ENCODE measurements at places on chromosomes 4 and X.

GRCh38 chr4:78058591-78059523 is 1.7 kb downstream of the FRAS1 start:
- no peak for DNase-seq

DNA sequence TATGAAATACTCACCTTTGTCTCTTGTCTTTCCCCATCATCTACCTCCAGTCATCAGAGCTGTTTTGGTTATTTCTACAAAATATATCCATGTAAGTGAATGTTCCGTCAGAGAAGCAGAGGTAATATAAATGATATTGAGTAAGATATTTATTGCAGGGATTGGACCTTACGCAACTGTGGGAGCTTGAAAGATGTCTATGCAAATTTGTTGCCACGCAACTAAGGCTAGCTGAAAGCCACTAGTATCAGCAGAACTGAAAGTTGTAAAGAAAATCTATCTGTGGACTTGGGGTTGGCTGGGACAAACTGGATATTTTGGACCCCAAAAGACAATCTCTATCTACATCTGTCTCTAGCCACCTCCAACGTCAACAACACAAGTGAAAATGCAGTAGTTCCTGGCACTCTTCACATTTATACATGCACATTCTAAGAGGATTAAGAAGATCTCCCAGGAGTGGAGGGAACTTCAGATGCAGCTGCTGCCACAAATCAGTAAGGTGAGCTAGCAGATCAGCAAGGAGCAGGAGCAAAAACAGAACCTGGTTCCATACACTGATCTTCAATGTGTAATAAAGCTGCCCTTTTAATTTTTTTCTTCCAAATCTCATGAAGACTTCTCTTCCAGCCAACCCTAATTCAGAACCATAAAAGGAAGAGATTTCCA is 8.5 kb upstream of the CCSER1 start:
- DNase-seq, result peak; percentile 78

DNA sequence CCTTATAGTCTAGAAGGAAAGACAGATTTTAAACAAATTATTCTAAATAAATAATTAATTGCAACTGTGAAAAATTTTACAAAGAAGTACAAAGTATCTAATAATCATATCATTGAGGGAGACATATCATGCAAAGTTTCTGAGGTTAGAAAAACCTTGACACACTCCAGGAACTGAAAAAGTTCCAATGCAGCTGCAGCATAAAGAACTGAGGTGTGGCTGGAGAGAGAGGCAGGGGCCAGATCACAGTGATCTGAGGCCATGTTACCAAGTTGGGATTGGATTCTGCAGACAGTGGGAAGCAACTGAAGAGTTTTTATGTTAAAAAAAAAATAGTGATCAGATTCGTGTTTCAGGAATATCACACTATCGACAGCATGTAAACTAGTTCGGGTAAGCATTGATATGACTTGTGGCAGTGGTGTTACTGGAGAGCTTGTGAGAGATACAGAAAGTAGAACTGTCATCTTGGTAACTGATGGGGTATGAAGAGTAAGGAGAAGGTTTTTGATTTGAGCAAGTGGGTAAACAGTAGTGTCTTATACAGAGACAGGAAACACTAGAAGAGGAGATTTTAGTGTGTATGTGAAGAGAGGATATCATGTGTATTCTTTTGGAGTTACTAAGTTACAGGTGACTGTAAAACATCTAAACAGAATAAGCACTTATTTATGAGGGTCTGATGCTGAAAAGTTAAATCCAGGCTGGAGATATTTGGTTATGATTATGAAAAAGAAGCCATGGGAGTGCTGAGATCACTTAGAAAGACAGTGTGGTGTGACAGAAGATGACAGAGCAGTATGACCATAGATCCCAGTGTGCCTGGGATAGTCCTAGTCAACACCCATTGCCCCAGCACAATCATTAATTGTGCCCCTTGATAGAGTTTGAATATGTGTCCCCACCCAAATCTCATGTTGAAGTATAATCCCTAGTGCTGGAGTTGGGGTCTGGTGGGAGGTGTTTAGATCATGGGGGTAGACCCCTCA is 15.6 kb upstream of the SPRY1 start:
- no peak for DNase-seq

- DNase-seq, result no peak
Measured at GRCh38 chrX:112211459-112211858, 128.9 kb upstream of the TRPC5 start.

DNA sequence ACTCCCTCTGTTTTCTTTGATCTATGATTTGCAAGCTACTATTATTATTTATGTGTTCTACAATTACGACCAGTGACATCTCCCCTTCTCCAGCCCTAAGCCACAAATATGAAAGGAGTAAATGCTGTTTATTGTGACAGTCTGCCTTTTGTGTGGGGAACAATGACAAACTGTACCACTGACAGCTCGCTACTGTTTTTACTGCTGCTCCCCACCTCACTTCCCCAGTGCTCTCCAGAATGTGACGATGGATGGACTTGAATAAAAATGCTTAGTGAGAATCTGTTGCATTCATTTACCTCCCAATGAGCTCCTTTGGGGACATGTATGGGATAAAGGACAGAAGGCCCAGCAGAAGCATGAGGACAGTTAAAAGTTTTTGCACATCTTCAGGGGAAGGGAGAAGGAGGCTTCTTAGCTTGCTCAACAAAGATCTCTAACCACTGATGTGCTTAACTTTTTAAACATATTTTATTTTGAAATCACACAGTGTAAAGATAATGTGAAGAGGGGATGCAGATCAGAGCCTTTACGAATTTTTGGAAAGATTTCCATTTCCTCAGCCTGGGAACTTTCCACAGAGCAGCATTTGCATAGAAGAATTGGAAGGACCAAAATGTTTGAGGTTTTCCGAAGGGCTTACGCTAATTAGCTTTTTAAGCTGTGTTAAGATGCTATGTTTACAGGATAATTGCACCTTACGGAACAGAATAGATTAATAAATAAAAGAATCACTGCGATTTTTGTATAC is 485.1 kb upstream of the TENM3 start:
- no peak for DNase-seq

DNA sequence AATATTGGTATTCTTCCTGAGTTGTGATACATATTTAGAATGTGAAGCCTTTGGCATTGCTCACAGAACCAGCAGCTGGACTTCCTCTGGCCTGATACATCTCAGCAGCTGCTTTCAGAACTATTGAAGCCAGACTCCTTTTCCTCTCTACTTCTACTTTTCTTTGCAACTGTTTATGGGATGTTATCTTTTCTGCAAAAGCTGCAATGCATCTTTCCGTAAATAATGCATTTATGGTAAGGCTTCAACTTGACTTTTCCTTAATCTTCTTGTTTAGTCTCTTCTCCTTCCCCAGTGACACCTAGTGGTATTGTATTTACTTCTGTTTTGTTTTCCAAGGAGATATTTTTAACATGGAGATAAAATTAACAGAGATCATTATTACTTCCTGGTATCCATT is 1548.7 kb downstream of the PCDH7 start:
- no peak for DNase-seq

GRCh38 chrX:56029691-56030090 is 202.5 kb upstream of the KLF8 start:
- no peak for DNase-seq

- no peak for DNase-seq
Measured at GRCh38 chrX:100802843-100803242, 17.3 kb upstream of the CSTF2 start.

DNA sequence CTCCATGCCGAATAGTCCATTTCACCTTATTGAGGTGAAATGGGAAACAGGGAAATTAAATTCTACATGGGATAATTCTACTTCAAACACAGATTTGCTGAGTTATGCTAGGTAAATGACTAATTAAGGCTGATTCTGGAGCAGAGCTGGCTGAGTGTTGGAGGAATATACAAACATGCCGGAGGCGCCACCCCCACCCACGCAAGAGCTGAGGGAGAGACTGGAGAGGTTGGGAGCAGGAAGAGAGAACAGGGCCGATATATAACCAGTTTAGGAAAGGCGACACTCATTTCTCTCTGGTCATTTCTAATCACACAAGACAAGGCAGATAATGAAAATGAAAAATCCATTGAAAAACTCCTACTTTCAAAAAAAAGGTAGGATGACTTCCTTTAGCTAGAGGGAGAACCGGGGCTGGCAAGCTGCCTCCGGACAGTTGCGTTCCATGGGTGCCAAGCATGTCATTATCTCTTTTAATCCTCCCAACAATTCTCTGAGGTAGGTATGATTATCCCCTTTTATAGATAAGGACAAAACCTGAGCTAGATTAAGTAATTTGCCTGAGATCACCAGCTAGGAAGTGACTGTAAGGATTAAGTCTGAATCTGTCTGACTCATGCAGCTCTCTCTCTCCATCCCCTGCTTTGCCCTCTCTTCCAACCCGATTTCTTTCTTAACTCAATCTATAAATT is 27.6 kb upstream of the CFAP299 start:
- no peak for DNase-seq

DNA sequence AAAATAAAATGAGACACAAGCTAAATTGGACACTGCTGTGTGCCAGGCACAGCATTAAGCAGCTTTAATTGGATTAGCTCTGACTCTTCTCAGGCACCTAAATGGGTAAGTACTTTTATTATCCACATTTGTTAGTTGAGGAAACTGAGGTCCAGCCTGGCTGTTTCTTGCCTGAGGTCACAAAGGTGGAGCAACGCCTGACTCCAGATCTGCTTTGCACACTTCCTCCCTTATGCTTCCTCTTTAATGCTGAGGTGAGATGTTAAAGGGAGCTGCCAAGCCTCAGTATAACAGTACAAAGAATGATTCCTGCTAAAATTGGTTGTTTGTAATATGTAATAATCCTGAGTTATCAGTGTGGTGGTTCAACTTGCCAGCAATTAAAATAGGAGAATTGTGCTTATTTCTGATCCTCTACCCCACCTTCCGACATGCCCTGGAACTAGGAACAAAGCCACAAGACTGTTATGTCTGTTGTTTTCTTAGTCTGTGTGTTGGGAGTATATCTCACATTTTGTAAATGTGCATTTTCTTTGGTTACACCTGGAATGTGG is 74.4 kb downstream of the AFF1 start:
- no peak for DNase-seq

DNA sequence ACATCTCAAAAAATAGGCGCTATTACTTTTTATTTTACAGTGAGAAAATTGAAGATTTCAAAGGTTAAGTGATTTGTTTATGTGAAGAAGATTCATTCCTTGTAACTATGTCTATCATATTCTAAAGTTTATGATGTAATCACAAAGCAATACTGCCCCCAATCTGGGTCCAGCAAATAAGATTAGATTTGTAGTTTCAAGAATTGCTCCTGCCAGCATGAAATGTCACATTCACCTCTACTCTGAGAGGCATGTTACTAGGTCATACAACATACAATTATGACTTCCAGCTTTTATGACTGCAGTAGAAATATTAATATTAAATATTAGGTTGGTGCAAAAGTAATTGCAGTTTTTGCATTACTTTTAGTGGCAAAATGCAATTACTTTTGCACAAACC is 976.2 kb downstream of the FSTL5 start:
- DNase-seq, result no peak
